Stimulated activated CD4-positive, alpha-beta T cell treated with anti-CD3 and anti-CD28 coated beads, Interleukin-1b, Interleukin-23, amount 100 ng/mL, for 1 hour (primary cell): ENCODE measurements at places on chromosomes 5 and 9.
A peak's percentile ranks its signal among the peaks of the same experiment; 100 is the strongest.

DNA sequence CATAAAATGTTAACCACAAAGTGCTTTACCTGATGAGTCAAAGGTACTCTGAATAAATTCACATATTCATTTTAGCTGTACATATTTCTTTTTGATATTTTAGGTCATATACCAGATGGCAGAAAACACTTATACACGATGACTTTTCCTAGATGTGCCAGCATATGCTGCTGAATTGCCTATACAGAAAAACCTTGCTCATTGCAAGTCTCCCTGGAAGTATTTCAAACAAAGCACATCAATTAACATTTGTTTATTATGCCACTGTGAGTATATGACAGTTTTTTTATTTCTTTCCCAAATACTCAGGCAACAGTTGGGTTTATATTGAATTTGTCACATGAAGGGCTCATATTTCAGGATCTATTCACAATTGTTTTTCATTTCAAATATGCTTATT, 180.8 kb downstream of the TMEM232 start:
- no peak for DNase-seq

GRCh38 chr5:147957901-147958300, 51.6 kb upstream of the C5orf46 start:
- no peak for DNase-seq

GRCh38 chr5:153525536-153525935, 35.1 kb downstream of the GRIA1 start:
- no peak for DNase-seq

DNA sequence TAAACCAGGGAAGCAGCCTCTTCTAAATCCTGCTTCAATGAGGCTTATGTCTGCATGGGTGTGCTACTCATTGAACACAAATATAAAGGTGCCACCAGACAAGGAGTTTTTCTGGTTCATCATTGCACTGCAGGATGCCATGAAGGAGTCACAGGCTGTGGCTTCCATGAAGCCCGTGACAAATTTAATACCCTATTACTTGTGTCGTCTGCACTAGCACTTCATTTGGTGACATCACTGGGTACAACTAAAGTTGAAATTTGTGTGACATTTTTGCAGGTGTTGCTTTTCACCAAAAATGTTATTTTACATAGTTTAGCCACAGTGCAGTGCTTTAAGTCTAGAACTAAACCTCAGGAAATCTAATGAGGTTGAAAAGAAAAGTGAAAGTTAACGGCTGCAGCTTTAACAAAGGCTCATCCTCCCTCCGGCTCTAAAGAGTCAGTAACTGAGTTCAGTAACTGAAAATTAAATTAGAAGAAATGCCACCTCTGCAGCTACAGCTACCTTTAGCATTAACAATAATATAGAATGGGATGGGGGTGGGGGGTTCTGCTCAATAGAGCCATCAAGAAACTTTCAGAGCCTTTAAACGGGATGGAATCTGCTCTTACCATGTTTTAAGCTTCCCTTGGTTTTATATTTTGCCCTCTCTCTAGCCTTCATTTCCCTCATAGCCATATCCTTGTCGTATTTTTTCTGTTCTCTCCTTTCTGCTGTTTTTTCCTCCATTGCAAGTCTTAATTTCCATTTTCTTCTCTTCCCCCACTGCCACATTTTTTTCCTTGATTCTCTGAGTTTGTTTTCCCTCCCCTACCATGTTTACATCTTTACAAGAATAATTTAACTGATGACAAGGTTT, 233.8 kb upstream of the TMEM161B start:
- DNase-seq: no peak

DNA sequence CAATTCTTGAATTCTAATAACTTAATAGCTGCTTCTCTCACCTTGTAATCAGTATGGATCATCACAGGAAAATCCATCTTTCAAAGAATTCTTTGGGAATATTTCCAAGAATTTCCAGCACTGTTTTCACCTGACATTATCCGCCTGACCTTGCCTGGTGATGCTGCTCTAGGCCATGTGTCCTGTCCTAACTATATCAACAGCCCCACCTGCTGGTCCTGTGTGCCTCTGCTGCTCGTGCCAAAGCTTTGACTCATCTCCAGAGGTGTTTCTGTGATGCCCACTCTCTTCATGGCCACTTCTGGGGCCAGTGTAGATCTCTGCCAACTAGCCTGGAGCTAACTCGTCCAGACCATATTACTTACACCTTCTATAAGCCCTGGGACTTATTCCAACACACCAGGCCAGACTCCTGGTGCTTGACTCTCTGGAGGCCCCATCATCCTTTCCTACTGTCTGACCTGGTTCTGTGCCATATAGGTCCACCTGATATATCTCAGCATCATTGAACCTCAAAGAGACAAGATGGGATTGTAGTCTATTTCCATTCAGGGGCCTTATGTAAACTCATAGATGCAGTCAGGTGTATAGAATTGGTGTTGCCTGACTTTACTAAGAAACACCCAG, 67.5 kb upstream of the CKMT2 start:
- no peak for DNase-seq

GRCh38 chr9:8019636-8020035, 220.1 kb upstream of the DMAC1 start:
- no peak for DNase-seq

- DNase-seq: no peak
Observed at GRCh38 chr9:76882686-76883085, 23.2 kb downstream of the PRUNE2 start.

- no peak for DNase-seq
Observed at GRCh38 chr9:38529317-38529716, 91.1 kb downstream of the ANKRD18A start.

- DNase-seq: no peak
Observed at GRCh38 chr9:30244877-30245276, 2139.6 kb upstream of the ACO1 start.

- no peak for DNase-seq
Observed at GRCh38 chr5:122126177-122126755, 3.1 kb upstream of the ZNF474 start.

- no peak for DNase-seq
Observed at GRCh38 chr9:10026443-10026984, 586.3 kb downstream of the PTPRD start.

DNA sequence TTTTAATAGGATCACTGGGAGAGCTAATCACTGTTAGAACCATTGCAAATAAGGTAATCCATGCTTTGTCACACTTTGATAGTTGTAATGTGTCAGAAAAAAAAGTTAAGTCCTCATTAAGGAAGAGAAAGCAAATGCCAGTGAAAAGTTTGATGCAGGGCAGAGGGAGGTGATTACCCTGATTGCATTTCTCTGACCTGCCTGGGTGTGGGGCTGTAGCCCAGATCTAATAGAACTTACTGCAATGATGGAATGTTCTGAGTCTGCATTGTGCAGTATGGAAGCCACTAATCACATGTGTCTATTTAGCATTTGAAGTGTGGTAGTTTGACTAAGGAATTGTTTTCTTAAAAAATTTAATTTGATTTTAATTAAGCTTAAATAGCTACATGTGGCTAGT, 202.7 kb downstream of the ATP10B start:
- no peak for DNase-seq

- DNase-seq: no peak
Observed at GRCh38 chr5:15074651-15075050, 203.1 kb upstream of the ANKH start.

DNA sequence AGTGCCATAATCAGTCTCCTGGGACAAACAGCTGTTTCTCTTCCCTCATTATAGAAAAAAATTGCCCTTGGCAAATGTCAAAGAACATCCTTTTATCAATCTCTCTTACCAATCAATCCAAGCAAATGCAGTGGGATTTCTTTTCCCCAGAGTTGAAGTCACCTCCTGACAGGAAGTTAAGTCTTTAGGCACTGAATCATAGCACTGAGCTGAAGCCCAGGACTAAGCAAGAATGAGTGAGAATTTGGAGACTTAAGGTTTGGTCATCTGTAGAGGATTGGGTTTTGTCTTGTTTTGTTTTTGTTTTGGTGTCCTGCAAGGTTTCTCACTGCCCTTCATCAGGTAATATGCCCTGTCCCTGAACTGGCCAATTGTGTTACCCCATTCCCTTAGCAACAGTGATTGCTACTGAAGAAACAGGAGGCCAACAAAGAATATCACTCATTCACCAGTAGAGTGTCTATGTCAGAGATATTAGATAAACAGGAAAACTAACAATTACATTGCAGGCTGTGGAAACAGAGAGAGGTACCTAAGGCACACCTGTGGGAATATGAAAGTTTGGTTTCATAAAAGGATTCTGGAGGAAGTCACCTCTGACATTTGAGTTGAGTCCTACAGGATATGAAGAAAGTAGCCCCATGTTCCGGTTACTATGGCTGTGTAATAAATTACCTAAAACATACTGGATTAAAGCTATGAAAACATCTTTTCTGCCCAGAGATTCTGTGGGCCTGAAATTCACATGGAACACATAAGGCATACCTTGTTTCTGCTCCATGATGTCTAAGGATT, 4.5 kb upstream of the FXN start:
- DNase-seq: no peak

DNA sequence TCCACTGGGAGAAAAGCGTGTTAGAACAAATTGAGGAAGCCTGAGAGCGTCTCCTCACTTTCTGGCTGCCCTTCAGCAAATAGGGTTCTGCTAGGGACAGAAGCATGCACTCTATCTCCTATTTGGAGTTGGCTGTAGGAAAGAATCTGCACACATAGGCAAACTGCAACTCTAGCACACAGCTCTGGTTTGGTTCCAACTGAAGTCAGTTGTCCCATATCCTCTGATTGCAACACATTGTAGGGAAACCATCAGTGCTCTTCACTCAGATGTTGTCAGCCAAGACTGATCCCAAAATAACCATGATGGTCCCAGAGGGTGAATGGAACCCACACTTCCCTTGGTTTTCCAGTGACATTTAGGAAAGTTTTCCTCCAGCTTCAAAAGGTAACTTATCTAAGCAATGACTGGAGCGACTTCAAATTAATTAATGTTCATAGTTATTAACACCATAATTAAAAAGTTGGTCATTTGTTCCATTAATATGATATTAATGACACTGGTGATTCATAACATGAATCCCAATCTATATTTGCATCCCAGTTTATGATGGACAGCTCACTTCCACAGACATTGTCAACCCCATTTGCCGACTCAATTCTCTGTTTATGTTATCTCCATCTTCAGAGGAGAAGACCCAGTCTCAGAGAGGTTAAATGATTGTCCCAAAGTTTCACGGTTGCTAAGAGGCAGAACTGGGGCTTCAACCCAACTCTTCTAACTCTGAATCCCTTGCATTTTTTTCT, 136.7 kb upstream of the ZNF462 start:
- DNase-seq: no peak

DNA sequence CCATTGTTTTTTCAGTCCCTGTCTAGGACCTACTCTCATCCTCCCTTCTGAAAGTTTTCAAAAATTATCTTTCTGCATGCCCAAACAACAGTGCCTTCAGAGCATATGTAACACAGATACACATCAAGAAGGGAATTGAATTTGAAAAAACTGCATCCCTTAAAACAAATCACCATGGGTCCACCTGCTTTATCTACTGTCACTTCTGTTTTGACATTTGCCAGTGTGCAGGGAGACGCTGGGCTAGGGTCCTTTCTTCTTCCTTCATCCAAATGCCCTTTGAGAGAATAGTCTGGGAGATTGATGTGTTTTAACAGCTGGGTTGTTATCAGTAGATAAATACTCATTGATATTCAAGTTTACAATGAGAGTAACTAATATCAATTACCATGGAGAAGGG, 1630.1 kb downstream of the MAT2B start:
- no peak for DNase-seq

GRCh38 chr9:125805057-125805456, 57.9 kb downstream of the PBX3 start:
- DNase-seq: no peak

DNA sequence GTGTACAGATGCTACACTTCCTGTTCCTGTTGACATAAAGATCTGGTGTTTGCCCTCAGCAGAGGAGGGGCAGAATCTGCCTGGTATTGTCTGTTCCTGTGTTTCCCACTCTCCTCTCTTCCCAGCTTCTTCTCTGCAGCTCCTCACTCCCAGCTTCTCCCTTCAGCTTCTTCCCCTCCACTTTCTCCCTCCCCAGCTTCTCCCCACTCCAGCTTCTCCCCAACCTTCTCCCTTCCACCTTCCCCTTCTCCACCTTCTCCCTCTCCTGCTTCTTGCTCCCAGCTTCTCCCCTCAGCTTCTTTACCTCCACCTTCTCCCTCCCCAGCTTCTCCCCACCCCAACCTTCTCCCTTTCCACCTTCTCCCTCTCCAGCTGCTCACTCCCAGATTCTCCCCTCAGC, 148.9 kb upstream of the IRX2 start:
- no peak for DNase-seq

- DNase-seq: no peak
Observed at GRCh38 chr5:158609333-158610050, 490.2 kb downstream of the EBF1 start.

DNA sequence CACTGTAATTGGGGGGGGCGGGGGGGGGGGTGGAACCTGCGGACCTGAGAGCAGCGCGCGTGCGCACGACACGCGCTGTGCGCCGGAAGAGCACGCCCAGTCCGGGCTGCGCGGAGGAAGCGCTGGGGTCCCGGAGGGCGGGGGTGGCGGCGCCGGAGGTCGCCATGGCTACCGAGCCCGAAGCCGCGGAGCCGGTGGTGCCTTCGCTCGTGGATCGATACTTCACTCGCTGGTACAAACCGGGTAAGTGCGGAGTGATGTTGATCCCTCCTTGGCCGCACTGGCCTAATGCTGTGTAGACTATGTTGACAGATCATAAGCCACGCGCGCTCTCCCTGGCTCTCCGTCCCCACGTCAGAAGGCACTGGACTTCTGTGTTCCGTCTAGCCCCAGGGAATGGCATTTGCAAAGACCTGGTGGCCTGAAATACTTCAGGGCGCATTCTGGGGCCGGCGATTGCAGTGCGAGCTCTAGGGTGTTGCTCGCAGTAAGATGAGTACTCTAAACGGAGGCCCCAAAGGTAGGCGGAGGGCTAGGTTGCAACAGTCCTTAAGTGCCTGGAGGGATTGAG, at the start of gene ABITRAM:
Gene ABITRAM, plus strand, starts transcription at position 78 of the 571 bp plus-strand sequence. Its CDS starts 87 bp downstream, at position 165.
- DNase-seq: peak; percentile 53

GRCh38 chr5:94423411-94423810, 195.0 kb downstream of the KIAA0825 start:
- no peak for DNase-seq

DNA sequence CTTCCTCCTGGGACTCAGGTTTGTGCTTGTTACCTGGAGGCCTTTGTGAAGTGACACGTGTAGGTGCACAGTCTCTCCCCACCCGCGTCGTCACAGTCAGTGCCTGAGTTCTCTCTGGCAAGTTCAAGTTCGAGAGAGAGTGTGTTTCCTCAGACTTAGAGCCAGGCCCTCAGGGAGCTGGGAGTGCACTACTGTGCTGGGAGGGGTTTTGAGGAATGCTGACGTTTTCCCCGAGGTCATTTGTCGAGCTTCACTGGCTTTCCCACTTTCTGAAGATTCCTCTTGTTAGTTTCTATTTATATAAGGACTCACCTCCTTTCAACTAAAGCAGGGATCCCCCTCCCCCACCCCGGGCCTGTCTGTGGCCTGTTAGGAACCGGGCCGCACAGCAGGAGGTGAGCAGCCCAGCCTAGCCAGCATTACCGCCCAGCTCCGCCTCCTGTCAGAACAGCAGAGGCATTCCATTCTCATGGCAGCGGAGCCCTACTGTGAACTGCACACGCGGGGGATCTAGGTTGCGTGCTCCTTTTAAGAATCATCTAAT, 209.2 kb downstream of the DIRAS2 start:
- DNase-seq: no peak

- no peak for DNase-seq
Observed at GRCh38 chr9:36163049-36163785, 6.0 kb upstream of the CCIN start.

- DNase-seq: no peak
Observed at GRCh38 chr5:88094403-88094802, 174.2 kb downstream of the TMEM161B start.
